CD14-positive monocyte (primary cell): ENCODE measurements at places on chromosomes 13 and 19. TPM values are rescaled to one million over a fixed set of nuclear protein-coding genes. Genes with fewer than 3 reads are reported as not detected.

DNA sequence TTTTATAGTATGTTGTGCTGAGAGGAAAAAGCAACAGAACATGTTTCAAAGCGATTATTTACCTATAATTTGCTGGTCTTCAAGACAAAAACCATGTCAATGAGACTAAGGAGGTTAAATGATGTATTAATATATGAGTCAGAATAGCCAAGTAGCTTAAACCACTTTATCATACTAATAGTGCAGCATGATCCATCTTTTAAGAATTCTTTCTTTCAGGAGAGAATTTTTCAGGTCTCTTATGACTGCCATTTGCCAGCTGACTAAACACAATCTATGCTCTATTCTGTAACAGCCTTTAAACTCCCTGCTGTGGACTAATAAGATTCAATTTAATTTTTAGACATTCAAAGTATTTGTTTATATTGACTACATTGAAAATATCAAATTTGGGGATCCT, 93.7 kb downstream of the TRPC4 start:
- DNase-seq = no peak

GRCh38 chr13:39370554-39370953, 232.4 kb downstream of the LHFPL6 start:
- DNase-seq = no peak

DNA sequence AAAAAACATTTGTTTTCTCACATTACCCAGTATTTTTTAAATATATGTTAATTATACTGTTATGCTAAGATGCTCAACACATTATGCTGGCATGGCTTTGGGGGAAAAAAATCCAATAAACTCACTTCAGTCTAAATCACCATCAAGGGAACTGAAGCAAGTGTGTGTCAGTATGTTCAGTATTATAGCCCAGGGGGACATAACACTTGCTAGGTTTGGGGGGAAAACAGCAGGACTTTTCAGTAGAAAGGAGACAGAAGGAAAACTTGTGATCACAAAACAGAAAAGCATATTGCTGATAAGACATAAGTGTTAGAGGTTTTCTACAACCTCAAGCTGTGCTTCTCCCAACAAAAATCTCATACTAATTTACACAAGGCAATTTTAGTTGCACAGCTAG, 1759.9 kb upstream of the PCDH20 start:
- no peak for DNase-seq

TUBB4A gene
- 0.16 TPM in 1 of 2 replicates, not detected in the other for polyA plus RNA-seq

SLITRK5 gene
- not detected in 2 replicates for polyA plus RNA-seq

OVOL3 gene
- not detected for polyA plus RNA-seq

EDDM13 gene
- 0.25 and 0.27 TPM in 2 replicates for polyA plus RNA-seq

ZNF729 gene
- not detected in 2 replicates for polyA plus RNA-seq
